ENCODE measurements at places on chromosomes 6 and 20. TPM values are rescaled to one million over a fixed set of nuclear protein-coding genes. Genes with fewer than 3 reads are reported as not detected.

- no peak for DNase-seq
Observed at GRCh38 chr20:16061351-16061750, 511.9 kb downstream of the KIF16B start.

DNA sequence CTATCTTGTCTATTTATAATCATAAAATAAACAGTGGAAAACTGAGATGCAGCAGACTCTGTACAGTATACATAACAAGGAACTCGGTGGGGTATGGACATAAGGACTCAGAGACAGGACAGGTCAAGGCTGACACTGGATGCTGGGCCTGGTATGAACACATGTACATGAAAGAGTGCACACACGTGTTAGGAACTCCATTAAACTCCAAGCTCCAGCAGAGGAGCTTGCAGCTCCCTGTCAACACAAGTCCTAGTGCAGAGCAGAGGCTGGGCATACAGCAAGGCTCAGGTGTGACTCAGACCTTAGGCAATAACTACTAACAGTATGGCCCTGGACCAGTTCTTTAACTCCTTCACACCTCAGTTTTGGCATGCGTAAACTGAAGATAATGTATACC is 17.1 kb downstream of the NAPB start:
- DNase-seq: no peak

COX4I2 gene
- 6.5 TPM for total RNA-seq

ECT2L gene
- 0.33 TPM for total RNA-seq

GRCh38 chr20:45445805-45446562 is 23.6 kb upstream of the WFDC2 start:
- DNase-seq: no peak

GRCh38 chr6:17983730-17984129 is 3.7 kb downstream of the KIF13A start:
- DNase-seq: no peak

CLVS2 gene
- total RNA-seq: not detected

SPATA25 gene
- total RNA-seq: 9.6 TPM

GRCh38 chr6:105109955-105110895 is 69.6 kb downstream of the POPDC3 start:
- DNase-seq: no peak

THBD gene
- total RNA-seq: 46.9 TPM

SLC9A8 gene
- 10.4 TPM for total RNA-seq

DNA sequence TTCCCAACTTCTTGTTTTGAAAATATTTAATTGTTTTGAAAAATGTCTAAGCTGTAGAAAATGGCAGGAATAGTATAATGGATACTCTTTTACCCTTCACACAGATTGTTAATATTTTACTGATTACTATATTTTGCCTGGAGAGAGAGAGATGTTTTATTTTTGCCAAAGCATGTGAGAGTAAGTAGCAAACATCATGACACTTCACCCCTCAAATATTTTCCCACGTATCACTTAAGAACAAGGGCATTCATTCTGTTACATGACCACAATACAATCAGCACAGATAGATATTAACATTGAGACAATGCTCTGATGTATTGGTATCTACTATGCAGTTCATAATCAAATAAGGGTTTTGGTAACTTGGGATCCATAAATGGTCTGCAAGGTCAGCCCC is 116.5 kb downstream of the CCDC170 start:
- no peak for DNase-seq

GRCh38 chr6:106973018-106973835 is 1.3 kb downstream of the CD24 start:
- no peak for DNase-seq

CST5 gene
- total RNA-seq: not detected

TRIM15 gene
- not detected for total RNA-seq

SLC17A2 gene
- not detected for total RNA-seq

CPNE5 gene
- 5.2 TPM for total RNA-seq

GRCh38 chr6:136914947-136915346 is 7.2 kb upstream of the SLC35D3 start:
- no peak for DNase-seq

GRCh38 chr6:136720045-136720770 is 72.1 kb downstream of the MAP3K5 start:
- DNase-seq: no peak

- DNase-seq: no peak
Observed at GRCh38 chr20:20491784-20492264, 123.9 kb downstream of the INSM1 start.

GRCh38 chr20:13857304-13857703 is 72.5 kb downstream of the NDUFAF5 start:
- no peak for DNase-seq

- peak; percentile 97 for DNase-seq
Observed at GRCh38 chr6:89035252-89036101, 45.1 kb upstream of the PNRC1 start.

- no peak for DNase-seq
Observed at GRCh38 chr6:40962241-40962640, 76.8 kb downstream of the UNC5CL start.

DNA sequence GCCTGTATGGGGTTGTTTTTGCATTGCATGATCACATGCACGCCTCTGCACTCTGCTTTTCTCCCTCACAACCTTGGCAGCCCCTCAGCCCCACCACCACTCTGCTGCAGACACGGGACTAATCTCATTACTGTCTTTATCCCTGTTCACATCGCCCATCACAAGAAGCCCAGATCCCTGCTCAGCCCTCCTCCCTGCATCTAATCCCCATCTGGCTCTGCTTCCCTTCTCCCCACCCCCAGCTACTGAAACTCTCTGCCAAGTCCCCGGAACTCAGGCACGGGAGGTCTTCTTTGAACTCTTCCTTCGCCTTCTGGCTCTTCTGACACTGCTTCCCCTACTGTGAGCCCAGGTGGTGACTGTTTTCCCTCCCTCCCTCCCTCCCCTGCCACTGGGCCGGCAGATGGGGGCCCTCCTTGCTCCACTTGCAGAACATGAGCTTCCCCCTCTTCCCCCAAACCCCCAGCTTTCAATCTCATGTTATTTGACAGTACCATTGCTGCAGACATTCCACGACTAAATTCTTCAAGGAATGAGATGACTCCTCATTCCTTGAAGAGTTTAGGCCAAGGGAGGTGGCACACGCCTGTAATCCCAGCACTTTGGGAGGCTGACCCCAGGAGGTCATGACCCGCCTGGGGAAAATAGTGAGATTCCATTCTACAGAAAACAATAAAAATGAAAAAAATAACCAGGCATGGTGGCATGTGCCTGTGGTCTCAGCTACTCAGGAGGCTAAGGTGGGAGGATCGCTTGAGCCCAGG is 21.9 kb upstream of the TULP1 start:
- no peak for DNase-seq

CEP43 gene
- total RNA-seq: 7.9 TPM

DNA sequence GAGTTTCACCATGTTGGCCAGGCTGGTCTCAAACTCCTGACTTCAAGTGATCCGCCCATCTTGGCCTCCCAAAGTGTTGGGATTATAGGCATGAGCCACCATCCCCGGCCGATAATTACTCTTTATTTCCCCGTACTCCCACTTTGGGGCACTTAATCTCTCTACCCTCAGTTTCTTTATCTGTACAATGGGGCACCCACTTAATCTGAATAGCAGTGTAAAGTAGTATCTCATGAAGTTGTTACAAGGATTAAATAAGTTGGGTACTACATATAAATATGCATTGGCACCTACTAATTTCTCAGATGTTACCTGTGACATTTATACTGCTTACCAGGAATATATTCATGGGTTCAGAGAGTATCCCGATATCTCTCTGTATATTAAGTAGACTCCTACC is 15.2 kb downstream of the GINM1 start:
- DNase-seq: no peak

- no peak for DNase-seq
Observed at GRCh38 chr6:166389119-166389518, 6.4 kb upstream of the MPC1 start.

DNA sequence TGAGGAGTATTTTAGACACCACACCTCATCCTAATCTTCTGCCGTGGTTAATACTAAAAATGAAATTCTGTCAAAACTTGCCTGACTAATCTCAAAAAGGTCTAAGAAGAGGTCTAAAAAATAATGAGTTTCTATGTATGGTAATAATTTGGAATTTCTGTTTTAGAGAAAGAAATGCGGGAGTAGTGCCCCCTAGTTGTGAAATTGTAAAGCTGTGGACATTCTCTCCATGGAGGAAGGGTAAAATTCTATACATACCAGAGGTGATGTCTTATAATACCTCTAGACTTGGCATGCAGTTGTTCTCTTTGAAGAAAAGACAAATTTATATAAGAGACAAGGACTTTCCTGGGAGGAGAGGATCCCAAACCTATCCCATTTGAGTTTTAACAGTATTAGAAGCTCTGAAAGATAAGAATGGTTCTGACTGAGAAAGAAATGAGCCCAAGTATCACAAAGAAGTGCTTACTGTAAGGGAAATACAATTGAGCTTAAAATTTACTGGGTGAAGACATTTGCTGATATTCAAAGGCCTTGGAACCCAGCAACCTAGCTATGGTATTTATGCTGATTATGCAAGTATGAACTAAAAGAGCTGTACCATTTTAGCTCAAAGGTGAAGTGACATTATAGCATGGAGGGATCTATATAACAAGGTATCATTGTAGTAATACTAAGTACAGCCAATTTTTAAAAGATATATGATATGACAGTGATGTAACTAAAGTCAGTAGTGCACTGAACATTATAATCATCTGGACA is 5.1 kb upstream of the EPHA7 start:
- DNase-seq: no peak

GRCh38 chr6:53568776-53569616 is 24.1 kb upstream of the GCLC start:
- no peak for DNase-seq

GRCh38 chr6:54877713-54878317 is 31.2 kb downstream of the FAM83B start:
- no peak for DNase-seq

BEND6 gene
- 9.8 TPM for total RNA-seq

GRCh38 chr20:39453890-39454289 is 491.7 kb downstream of the DHX35 start:
- DNase-seq: no peak

GRCh38 chr6:6661684-6662083 is 73.2 kb downstream of the LY86 start:
- DNase-seq: peak; percentile 76

DNA sequence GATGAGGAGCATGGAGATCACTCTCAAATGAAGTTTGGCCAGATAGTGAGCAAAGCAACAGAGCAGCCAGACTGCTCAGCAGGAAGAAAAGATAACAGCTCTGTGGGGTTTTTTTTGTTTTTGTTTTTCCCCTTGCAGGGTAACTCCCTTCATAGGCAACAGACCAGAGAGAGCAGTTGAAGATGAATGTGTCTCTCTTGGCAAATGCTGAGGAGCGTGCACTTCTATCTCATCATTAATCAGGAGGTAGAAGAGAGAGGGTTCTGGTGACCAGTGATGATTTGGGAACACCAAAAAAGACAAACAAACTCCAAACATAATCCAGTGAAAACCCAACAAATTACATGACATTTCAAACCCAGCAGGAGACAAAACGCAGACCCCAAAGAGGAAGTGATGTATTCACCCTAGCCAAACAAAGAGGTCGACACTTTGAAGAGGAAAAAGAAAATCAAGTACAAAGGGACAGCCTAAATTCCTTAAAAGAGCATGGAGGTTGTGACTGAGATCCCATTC is 66.2 kb upstream of the RREB1 start:
- no peak for DNase-seq

DNA sequence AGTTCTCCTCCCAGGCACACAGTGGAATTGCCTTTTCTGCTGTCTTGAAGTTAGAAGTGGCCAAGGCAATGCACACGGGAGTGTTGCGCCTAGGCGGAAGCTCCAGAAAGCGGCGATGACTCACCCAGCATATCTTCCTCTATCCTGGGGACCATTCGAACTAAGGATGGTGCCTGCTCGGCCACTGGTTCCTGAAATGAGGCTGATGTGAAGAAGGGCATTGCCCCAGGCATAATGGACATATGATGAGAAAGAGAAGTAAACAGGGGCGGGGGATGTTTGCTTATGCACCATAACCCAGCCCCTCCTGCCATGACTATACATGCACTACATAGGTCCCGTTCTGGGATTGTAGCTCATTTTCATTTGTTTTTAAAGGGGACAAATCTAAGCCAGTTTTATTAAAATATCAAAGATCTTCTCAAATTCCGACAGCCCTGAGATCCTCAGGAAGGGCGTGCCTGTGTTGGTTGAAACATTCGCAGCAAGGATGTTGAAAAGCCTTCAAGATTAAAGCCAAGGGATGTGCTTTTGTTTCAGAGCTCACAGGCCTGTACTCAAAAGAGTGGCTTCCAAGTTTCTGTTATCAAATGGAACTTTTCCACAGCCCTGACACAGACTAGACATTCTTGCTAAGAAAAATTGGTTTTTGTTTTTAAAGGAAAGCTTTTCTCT is 218.5 kb downstream of the LY86 start:
- DNase-seq: peak; percentile 89

- no peak for DNase-seq
Observed at GRCh38 chr20:58877050-58877975, 24.8 kb downstream of the GNAS start.

MLIP gene
- 1.4 TPM for total RNA-seq

- no peak for DNase-seq
Observed at GRCh38 chr6:48615041-48615440, 504.0 kb upstream of the PTCHD4 start.

- no peak for DNase-seq
Observed at GRCh38 chr6:53979468-53980067, 131.7 kb upstream of the MLIP start.

GRCh38 chr20:63025534-63026331 is 19.0 kb upstream of the BHLHE23 start:
- peak; percentile 80 for DNase-seq

DNA sequence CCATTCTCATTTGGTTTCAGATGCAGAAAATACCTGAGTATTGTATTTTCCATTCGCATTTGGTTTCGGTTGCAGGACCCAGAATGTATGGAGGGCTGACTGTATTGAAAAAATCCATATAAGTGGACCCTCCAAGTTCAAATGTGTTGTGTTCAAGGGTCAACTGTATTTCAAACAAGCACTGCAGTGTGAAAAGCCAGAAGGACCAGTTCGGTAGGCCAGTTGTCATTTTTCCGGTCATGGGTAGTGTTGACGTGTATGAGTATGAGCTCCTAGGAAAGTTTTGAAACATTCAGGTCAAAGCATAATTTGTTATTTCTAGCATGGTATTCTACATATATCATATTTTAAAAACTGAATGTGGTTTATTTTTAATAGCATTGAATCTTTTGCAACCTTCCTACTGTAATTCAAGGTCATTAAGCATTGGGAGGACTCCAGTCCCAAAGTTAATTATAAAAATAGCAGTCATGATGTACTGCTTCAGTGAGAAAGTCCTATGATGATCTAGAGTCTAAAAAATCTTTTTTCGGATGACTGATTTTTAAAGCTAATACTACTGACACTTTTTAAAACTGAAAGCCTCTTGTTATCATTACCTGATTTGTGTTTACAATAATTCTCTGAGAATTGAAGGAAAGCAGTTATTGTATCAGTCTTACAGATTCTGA is 18.9 kb downstream of the NHSL1 start:
- DNase-seq: no peak

DNA sequence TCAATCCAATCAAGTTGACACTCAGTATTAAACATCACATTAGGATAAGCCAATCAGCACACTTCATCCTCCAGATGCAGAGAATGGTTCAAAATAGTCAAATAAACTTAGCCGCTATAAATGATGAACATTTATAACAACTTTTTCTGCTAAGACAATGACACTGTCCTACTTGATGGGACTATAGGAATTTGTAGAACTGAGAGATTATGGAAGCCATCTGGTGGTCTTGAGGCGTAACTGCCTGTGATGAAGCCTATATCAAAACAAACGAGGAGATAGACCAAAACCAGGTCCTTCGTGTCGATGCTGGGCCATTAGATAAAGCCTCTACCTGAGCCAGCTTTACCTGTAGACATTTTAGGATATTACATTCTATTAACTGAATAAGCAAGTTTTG is 631.1 kb downstream of the COL12A1 start:
- no peak for DNase-seq

GRCh38 chr20:53990768-53991450 is 79.5 kb downstream of the BCAS1 start:
- DNase-seq: no peak
